ENCODE measurements at places on chromosomes 2 and 18. TPM values are rescaled to one million over a fixed set of nuclear protein-coding genes. Genes with fewer than 3 reads are reported as not detected.

- no peaks in the 10 kb centered on the region for H3K36me3 ChIP-seq
- H3K27me3 ChIP-seq: no peaks in the 10 kb centered on the region
- H3K4me1 ChIP-seq: no peaks in the 10 kb centered on the region
- H3K27ac ChIP-seq: no peak overlapping the region
Observed at GRCh38 chr2:226169751-226170581, 629.7 kb downstream of the IRS1 start.

Gene MAPRE3
- 19.6 TPM for total RNA-seq

- no peak overlapping the region for H3K27ac ChIP-seq
- no peaks in the 10 kb centered on the region for H3K27me3 ChIP-seq
- H3K36me3 ChIP-seq: no peaks in the 10 kb centered on the region
Observed at GRCh38 chr2:80655265-80655664, 350.7 kb upstream of the LRRTM1 start.

DNA sequence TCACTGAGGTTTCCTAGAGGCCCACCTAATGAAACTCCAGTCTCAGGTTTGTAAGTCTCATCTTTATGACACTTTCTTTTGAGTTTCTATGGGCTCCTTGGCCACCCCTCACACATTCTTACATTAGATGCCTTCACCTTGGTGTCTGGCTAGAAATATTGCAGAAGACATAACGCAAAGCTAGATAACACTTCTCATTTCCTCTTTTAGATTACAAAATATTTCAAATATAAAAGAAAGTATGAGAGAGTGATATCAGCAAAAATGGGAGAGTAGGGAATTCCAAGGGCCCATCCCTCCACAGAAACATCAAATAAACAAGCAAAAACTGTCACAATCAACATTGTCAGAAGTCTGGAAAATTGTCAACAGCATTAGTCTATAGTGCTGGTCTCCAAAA, 43.3 kb upstream of the ZCCHC2 start:
- no peaks in the 10 kb centered on the region for H3K36me3 ChIP-seq
- no peak for DNase-seq
- H3K4me3 ChIP-seq: no peak overlapping the region
- H3K27ac ChIP-seq: no peak overlapping the region
- H3K4me1 ChIP-seq: no peaks in the 10 kb centered on the region

- no peak overlapping the region for H3K27ac ChIP-seq
- H3K4me1 ChIP-seq: no peaks in the 10 kb centered on the region
Observed at GRCh38 chr18:24734058-24734457, 273.6 kb downstream of the HRH4 start.

DNA sequence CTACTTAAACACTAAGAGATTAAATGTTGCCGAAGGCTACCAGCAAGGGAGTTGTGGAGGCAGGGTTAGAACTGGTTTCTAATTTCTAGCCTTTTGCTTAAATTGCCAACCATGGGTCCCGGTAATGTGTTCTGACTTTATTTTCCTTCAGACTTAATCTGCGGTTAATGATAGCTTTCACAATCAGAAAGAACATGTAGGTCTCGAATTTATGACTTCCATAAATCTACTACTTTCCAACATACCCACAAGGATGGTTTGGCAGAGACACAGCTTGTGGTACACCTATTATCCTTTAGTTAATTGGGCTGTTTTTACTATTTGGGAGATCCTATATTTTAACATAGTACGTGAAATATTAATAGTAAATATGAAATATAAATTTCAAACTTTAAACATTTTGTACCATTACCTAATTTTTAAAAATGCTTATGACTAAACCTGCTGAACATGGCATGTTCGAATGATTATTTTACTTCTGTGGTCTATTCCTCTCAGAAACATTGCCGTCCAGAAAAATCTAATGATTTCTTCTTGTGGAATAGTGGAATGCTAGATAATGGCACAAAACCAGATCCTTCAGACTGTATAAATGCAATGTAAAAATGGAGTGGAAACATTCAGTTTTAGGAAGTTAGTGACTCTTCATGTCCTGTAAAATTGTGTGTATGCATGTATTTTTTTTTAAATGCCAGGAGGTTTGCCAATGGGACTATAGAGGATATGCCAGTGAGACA, 41.3 kb downstream of the PARD3B start:
- no peak for DNase-seq
- H3K4me1 ChIP-seq: no peaks in the 10 kb centered on the region
- H3K27me3 ChIP-seq: no peaks in the 10 kb centered on the region

DNA sequence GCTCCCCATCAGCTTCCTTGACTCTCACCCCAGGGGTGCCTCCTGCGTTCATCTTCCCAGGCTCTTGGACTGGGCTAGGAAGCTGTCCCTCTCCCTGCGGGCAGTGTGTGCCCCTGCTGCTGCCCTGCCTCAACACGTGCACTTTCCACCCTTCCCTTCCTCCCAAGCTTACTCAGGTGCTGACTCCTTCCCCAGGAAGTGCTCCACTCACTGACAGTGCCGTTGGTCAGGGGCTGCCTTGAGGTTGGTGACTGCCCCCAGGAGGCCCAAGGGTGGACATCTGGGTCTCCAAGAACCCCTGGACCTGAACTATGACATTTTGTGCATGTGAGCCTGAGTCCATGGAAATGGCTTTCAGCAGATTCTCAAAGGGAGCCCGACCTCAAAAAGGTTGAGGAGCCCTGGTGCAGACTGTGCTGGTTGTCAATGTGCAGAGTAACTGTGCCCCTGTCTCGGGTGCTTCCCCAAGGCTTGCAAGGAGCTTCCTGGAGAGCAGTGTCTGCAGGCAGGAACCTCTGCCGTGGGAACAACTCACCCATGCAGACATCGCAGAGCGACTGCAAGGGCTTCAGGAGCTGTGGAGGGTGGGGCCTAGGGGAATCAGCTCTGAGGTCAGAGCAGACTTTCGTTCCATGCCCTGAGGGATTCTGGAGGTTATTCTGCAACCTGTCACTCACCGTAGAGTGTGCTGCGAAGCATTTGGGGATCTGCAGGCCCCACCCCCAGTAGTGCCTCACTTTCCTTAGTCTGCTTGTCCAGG, 116.5 kb upstream of the MCFD2 start:
- H3K4me3 ChIP-seq: no peak overlapping the region
- DNase-seq: no peak
- H3K27me3 ChIP-seq: no peaks in the 10 kb centered on the region
- H3K4me1 ChIP-seq: peaks cover 82% of the 10 kb centered on the region
- peaks cover 45% of the 10 kb centered on the region for H3K36me3 ChIP-seq

DNA sequence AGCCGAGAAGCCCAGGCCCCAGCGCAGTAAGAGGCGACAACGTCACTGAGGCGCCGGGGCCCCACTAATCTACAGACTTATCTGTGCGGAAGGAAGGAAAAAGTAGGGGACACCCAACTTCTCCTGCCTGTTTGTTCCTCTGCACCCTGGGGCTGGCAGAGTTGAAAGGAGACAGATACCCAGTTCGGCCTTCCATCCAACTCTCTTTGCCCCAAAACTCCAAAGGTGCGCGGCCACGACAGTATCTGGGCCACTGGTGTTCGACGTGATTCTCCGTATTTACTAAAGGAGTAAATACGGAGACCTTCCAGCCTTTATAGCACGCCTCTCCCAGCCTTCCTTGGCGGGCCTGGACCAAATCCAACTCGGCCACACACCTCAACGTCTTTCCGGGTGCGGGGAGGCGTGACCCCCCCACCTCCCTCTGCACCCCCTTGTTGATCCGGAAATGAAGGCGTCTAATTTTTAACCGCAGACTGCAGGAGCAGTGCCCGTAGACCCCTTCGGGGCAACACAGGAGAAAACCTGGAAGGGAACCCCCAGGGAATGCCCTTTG, 1.6 kb downstream of the SMAD7 start:
- H3K4me1 ChIP-seq: peaks cover 57% of the 10 kb centered on the region
- H3K27me3 ChIP-seq: no peaks in the 10 kb centered on the region

Gene ANKRD53
- not detected for total RNA-seq

DNA sequence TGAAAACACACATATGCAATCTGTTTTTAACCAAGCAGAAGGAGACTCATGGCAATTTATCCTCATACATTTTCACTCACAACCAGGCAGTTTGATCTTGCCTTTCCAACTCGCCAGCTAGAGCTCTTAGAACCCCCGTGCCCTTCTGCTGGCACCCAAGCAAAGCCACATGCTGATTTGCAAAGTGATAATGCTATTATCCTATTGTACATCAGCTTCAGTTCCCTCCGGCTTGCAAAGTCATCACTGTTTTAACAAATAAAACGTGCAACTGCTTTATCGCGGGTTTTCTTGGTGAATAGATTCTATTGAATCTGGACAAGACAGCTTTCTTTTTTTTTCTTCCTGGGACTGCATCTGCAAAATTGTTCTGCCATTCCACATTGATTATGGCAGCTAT, 314.6 kb downstream of the LNPK start:
- no peaks in the 10 kb centered on the region for H3K36me3 ChIP-seq
- DNase-seq: peak; percentile 3
- peaks cover 55% of the 10 kb centered on the region for H3K27me3 ChIP-seq
- no peak overlapping the region for H3K4me3 ChIP-seq
- no peak overlapping the region for H3K27ac ChIP-seq
- H3K4me1 ChIP-seq: no peaks in the 10 kb centered on the region

Measured in stomach (tissue), 19 donors.